ENCODE measurements at places on chromosomes 1 and 21. TPM values are rescaled to one million over a fixed set of nuclear protein-coding genes. Genes with fewer than 3 reads are reported as not detected.

Gene SYT2
- not detected for total RNA-seq

Gene TACSTD2
- total RNA-seq = not detected

Gene TMEM269
- total RNA-seq = under 0.01 TPM

Gene NR0B2
- total RNA-seq = not detected

Gene AMY1A
- not detected for total RNA-seq

Gene SSR2
- 630 TPM for total RNA-seq

Gene SPRR2D
- total RNA-seq = not detected

Gene ETV3L
- total RNA-seq = not detected

Gene CD101
- 0.09 TPM for total RNA-seq

Gene CLDN8
- not detected for total RNA-seq

Gene ADAMTS1
- total RNA-seq = 73.5 TPM

Gene IARS2
- total RNA-seq = 72.3 TPM
